ENCODE measurements at places on chromosomes 4 and X. TPM values are rescaled to one million over a fixed set of nuclear protein-coding genes. Genes with fewer than 3 reads are reported as not detected.

GRCh38 chrX:20063716-20064351 lies 52.9 kb downstream of the MAP7D2 start:
- DNase-seq, result no peak

DNA sequence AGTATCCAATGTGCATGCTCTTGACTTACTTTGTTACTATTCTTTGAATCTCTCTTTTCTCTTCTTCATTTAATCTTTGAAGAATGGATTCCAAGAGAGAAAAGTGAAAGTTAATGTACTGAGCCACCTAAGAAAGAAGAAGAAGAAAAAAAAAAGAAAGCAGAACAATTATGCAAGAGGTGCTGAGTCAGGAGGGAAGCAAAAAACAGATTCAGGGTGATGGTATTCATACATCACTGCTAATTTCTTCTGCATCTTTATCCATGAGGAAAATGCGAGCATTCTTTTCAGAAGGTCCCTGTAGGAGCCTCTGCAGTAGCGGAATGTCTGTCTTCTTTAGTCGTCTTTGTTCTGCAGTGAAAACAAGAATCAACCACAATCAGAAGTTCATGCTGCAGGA lies 43.9 kb downstream of the RASSF6 start:
- DNase-seq, result no peak

- no peak for DNase-seq
Observed at GRCh38 chr4:156594624-156595023, 377.0 kb downstream of the PDGFC start.

- DNase-seq, result no peak
Observed at GRCh38 chrX:131058136-131058868, at the start of gene ARHGAP36. Gene ARHGAP36, plus strand, starts transcription at chrX:131058346. Its CDS starts 23,320 bp downstream, at chrX:131081666.

DNA sequence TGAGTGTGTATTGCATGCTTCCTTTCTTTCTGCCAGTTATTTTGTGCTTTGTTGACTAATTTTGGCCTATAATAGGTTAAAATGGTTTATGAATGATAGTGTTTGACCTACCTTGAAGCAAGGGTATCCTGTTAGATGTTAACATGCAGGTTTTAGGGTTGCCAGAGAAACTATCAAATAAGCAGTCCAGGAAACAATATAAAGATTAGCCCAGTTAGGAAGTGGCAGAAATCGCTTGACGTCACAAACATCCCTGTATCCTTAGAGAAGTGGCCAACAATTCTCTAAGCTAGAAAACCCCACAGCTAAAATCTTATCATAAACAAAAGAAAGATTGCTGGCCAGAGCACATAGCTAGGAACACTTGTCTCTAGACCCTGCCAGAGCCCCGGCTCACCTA lies 3.8 kb downstream of the NAP1L5 start:
- DNase-seq, result no peak

DNA sequence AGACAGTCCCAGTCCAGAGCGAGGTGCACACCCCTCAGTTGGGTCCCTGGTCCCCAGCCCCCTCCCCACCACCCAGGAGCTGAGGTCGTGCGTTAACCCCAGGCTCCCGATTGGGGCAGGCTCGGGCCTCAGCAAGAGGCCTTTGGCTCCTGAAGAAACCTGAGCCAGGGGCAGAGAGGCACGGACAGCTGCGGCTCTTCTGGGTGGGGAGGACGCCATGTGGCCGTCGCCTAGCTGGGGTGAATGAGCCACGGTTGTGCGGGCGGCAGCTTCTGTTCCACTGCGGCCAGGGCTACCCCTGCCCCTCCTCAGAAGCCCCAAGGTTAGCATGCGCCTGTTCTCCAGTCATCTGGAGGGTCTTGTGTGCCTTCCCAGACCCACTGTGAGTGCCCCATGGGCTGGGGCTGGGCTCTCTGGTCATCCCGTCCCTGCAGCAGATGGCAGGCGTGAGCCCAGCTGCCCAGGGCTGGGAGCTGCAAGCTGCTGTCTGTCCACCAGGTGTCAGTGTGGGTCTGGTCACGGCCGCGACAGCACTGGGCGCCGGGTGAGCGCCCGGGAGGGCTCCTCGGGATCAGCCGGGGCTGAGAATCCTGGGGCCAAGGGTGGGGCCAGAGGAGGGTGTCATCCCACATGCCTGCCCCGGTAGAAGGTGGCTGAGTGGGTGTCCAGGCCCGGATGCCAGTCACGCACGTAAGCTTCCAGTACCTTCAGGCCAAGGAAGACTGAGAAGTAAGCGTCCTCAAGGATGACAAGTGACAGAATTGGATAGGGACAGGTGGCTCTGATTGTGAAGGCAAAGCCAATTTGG lies 21.9 kb downstream of the ATP2B3 start:
- DNase-seq, result peak; percentile 22

- no peak for DNase-seq
Observed at GRCh38 chr4:94758141-94758699, 465 bp downstream of the BMPR1B start.

The RAB40AL gene
- not detected for total RNA-seq

The ASB12 gene
- total RNA-seq, result not detected

The CPLX1 gene
- 0.12 TPM for total RNA-seq

The MAOA gene
- 160 TPM for total RNA-seq

The F11 gene
- not detected for total RNA-seq

The GRIA3 gene
- not detected for total RNA-seq

Data from lower leg skin (tissue), 4 donors.